ENCODE measurements at places on chromosomes 1 and 21.
A peak's percentile ranks its signal among the peaks of the same experiment; 100 is the strongest.

DNA sequence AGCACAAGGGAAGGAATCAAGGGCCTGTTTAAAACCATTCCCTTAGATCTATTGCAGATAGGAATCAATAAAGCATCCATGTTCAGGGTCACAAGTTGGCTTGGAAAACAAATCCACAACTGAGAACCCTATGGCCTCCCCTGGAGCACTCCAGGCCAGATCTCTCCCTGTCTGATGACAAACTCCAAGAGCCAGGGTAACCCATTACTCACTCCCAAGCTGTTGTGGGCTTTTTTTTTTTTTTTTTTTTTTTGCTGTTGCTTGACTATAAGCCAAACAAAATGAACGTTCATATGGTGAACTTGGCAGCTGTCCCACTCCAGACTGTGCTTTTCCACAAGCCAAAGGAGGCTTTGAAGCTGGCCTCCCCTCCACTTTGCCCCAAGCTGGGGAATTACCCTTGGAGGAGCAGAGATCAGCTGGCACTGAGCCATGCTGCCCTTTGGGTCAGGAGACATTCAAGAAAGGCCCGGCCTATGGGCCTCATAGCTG is 35.7 kb upstream of the VAV3 start:
- no peak for DNase-seq

DNA sequence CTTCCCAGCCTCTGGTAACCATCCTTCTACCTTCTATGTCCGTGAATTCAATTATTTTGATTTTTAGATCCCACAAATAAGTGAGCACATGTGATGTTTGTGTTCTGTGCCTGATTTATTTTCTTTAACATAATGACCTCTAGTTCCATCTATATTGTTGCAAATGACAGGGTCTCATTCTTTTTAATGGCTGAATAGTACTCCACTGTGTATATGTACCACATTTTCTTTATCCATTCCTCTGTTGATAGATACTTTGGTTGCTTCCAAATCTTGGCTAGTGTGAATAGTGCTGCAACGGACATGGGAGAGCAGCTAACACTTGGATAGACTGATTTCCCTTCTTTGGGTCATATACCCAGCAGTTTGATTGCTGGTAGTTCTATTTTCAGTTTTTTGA is 51.8 kb downstream of the WDR4 start:
- no peak for DNase-seq

DNA sequence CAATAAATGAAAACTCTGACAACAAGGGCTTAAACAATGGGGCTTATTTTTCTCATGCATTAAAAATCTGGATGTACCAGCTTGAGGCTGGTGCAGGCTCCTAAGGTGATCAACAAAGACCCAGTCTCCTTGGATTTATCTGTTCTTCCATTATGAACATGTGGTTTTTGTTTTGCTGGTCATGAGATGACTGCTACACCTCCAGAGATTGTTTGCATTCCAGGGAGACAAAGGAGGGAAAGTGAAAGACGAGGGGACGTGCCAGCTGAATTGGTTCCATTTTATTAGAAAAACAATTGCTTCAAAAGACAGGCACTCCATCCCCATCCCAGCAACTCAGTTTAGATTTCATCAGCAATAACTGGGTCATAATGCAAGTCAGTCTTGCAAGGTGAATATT is 90.9 kb upstream of the KCNK1 start:
- DNase-seq, result no peak

DNA sequence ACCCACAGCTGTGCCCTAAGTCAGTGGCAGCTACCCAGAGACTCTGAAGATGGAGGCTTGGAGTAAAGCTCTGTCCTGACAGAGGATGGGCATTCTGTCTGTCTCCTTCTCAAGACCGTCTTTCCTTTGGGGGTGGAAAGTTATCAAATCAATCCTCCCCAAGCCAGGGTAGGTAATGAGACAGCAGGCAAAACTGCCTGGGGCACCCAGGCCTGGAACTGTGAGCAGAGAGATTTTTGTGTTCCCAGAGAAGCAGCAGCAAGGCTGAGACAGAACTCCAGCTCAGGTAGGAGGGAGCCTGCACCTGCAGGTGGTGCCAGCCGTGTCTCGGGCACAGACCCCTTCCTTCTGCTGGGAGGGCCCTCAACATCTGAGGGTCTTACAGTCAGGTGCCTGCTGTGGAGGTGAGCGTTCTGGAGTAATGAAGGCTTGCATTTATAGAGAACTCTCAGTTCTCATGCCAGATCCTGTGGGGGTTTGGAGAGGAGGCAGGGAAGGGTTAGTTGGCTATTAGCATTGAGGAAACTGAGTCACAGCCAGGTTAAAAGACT is 95.6 kb downstream of the RIPK4 start:
- no peak for DNase-seq

GRCh38 chr1:86339014-86339812 is 56.9 kb downstream of the ODF2L start:
- DNase-seq, result no peak

DNA sequence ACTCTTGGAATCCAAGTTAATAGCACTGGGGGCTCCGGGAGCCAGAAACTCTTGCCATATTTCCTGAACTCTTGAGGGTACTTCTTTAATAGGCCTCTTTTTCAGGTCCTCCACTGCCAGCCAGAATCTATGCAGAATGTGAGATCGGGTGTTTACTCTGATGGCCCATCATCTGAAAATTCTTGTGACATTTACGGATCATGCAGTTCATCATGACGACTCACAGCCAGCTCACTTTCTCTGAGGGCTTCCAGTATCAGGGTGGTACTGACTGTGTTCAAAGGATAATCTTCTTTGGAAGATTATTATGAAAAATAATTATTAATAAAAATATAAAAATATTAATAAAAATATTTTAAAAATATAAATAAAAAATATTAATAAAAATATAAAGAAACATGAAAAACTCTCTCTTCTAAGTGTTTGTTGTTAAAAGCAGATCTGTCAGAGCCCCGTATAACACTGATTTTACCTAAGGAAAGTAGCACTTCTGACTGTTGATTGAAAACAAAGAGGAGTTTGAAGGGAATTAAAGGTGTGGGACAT is 194.3 kb upstream of the GREM2 start:
- no peak for DNase-seq

DNA sequence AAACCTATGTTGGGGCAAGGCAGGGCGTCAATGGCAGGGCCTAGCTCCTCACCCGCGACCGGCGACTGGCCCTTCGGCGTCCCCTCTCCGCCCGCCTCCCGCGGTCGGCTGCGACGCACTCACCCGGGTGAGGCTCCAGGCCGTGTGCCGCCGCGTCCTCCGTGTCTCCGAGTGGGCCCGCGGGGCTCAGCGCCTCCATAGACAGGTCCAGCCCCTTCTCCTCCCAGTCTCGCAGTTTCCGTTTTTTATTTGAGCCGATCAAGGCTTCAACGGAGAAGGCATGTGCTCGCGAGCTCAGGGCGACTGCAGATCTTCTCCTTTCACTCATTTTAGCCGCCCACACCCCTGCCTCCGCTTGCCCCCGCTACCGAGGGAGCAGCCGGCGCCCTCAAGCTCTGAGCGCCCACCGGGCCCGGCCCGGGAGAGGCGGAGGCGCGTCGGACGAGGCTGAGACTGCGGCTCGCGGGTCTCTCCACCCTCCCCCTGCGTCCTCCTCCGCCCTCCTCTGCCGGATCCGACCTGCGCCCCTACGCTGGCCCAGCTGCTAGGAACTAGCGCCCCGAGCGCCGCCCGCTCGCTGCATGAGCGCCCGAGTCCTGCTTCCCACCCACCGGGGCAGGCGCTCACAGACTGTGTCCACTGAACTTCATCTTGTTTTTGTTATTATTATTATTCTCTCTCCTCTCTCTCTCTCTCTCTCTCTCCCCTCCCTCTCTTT is 516 bp downstream of the TBX15 start:
- no peak for DNase-seq

DNA sequence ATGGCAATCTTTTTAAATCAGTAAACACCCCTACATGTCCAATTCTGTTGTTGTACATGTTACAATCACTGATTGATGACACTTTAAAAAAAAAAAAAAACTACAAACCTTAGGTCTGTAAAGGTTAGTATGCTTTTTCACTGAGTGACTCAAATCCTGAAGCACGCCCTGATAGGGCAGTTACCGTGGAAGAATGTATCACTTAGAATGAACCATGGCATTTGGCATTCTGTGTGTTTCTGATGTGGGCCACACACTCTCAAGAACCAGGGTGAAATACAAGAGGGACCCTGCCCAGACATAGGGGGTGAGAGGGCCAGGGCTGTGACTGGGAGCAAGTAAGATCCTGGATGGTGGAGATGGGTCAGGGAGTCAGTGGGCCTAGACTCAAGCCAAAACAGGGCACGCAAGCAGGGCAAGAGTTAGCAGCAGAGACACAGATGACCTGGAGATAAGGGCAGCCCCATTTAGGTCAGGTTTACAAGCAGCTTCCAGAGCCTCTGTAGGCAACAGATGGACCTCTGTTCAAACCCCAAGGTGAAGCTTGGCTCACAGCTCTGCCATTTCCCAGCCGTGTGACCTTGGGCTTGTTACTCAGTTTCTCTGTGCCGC is 47.6 kb upstream of the DMRTB1 start:
- peak; percentile 38 for DNase-seq

- no peak for DNase-seq
These were observed 12.7 kb downstream of the TESK2 start for GRCh38 chr1:45478121-45478814.

GRCh38 chr21:33824156-33824941 is 91.3 kb downstream of the ATP5PO start:
- no peak for DNase-seq

GRCh38 chr1:109765896-109766615 is 2.3 kb upstream of the EPS8L3 start:
- no peak for DNase-seq

DNA sequence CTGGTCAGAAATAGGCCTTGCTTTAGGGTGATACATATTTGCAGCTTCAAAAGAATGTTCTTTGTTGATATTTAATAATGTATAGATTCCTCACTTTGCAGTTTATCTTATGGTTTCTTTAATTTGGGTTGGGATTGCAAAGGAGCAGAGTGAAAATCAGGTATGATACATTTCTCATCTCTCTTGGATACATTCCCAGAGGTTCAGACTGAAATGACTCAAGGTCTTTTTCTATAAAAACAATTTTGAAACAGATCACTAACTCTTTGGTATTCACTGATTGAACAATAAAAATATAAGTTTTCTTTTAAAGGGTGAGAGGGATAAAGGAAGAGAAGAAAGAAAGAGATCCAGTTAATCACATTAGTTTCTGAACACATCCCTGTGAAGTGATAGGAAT is 606.5 kb upstream of the CAMK1G start:
- no peak for DNase-seq

GRCh38 chr1:94247138-94248094 is 10.0 kb upstream of the ARHGAP29 start:
- peak; percentile 26 for DNase-seq

GRCh38 chr1:210053126-210053525 is 115.1 kb downstream of the SYT14 start:
- no peak for DNase-seq

DNA sequence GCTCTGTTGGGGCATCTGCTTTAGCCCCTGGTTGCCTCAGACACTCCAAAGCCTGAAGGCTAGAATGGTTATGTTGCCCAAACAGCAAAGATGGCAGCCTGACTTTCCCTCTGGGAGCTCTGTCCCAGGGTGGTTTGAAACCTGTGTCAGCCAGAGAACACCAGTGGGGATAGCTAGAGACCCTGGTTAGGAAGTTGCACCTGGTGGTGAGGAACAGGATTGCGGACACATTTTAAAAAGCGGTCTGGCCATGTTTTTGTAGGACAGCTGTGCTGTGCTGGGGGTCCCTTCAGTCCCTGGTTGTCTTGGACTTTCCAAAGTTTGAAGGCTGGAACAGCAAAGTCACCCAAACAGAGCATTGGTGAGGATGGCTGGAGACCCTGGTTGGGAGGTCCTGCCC is 87.8 kb downstream of the DNM3 start:
- no peak for DNase-seq

- no peak for DNase-seq
These were observed 7.1 kb downstream of the ANGEL2 start for GRCh38 chr1:213008564-213008963.

- DNase-seq, result no peak
These were observed 1.7 kb upstream of the KCNE2 start for GRCh38 chr21:34362136-34362444.

DNA sequence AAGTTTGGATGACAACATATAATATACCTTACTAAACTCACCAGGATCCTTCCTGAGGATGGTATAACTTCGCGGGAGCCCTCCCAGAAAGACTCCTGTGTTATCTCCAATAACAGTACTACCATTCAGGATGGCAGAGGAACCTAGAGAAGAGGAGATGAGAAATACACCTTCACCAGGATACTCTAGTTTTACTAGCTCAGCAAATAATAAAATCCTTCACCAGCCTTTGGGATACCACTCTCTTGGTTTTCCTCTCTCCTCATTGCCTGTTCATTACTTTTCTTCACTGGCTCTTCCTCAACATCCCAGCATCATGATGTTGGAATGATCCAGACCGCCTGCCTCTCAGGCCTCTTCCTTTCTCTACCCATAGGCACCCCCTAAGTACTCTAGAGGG is 336.6 kb downstream of the USH2A start:
- DNase-seq, result no peak

DNA sequence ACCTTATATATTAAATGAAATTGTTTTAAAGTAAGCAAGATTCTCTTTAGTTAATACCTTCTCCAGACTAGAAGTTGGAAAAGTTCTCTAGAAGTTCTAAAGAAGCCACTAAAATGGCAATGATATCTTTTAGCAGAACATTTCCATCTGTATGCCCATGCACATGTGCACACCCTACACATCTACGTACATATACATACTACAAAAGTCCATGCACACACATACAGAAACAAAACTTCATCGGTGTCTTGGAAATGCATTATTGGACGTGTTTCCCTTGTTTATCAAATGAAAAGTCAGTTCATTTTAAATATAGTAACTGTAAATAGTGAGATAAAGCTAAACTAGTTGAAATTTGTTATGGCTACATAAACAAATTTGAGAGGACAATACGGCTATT is 114.4 kb downstream of the KCNT2 start:
- DNase-seq, result no peak

DNA sequence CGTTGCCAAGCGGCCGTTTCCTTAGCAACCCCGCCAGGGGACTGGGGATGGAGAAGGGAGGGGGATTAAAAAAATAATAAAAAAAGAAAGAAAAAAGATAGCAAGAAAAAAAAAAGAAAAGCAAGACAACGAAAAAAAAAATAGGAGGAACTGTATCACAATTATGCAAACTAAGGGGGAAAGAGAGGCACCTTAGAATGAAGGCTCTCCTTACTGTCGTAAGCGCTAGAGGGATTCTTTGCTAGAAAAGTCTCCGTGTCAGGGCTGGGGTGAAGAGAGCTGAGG is 625 bp upstream of the NEGR1 start:
- DNase-seq, result no peak

- DNase-seq, result no peak
These were observed 12.6 kb downstream of the PKP1 start for GRCh38 chr1:201295861-201296260.
